ENCODE measurements at places on chromosomes 2 and 18. TPM values are rescaled to one million over a fixed set of nuclear protein-coding genes. Genes with fewer than 3 reads are reported as not detected.

DYNAP gene
- total RNA-seq = not detected

CREG2 gene
- 0.91 TPM for total RNA-seq

TLK1 gene
- 13.7 TPM for total RNA-seq

ANXA4 gene
- total RNA-seq = 33.1 TPM

STAMBP gene
- total RNA-seq = 32.3 TPM

HOXD1 gene
- total RNA-seq = not detected

C1GALT1C1L gene
- total RNA-seq = 0.39 TPM

SPRED2 gene
- 18.4 TPM for total RNA-seq

RTP5 gene
- total RNA-seq = not detected

B4GALT6 gene
- 1.7 TPM for total RNA-seq

C18orf54 gene
- 4.5 TPM for total RNA-seq

UNC50 gene
- total RNA-seq = 32.7 TPM
